ENCODE measurements at places on chromosomes 1 and 21.

- DNase-seq: no peak
Observed at GRCh38 chr1:45002650-45003645, 8.2 kb downstream of the HECTD3 start.

- DNase-seq: no peak
Observed at GRCh38 chr21:34996304-34997101, 52.6 kb downstream of the RUNX1 start.

- no peak for DNase-seq
Observed at GRCh38 chr1:10823000-10823401, 26.6 kb upstream of the CASZ1 start.

DNA sequence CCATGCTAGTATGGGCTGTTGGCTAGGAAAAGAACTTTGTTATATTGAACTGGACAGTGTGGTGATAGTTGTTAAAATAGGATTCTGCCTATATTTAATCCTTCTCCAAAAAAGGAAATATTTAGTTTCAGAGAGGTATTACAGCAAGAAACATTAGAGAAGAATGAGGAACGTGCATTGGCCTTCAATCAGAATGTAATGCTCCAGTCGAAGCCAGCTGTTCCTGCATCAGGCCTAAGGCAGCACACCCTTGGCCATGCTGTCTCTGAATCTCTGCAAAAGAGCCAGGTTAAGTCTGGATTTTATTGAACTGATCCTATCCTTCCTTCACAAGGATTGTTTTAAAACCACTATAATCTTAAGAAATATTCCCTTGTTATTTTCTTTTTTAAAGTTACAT, 35.3 kb upstream of the RALGPS2 start:
- no peak for DNase-seq

DNA sequence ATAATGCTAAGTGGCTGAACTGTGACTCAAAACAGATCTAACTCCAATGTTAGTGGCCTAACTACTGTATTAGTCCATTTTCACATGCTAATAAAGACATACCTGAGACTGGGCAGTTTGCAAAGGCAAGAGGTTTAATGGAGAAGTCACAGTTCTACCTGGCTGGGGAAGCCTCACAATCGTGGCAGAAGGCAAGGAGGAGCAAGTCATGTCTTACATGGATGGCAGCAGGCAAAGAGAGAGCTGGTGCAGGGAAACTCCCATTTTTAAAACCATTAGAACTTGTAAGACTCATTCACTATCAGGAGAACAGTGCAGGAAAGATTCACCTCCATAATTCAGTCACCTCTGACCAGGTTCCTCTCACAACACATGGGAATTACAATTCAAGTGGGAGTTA, 79.7 kb upstream of the CACYBP start:
- no peak for DNase-seq

DNA sequence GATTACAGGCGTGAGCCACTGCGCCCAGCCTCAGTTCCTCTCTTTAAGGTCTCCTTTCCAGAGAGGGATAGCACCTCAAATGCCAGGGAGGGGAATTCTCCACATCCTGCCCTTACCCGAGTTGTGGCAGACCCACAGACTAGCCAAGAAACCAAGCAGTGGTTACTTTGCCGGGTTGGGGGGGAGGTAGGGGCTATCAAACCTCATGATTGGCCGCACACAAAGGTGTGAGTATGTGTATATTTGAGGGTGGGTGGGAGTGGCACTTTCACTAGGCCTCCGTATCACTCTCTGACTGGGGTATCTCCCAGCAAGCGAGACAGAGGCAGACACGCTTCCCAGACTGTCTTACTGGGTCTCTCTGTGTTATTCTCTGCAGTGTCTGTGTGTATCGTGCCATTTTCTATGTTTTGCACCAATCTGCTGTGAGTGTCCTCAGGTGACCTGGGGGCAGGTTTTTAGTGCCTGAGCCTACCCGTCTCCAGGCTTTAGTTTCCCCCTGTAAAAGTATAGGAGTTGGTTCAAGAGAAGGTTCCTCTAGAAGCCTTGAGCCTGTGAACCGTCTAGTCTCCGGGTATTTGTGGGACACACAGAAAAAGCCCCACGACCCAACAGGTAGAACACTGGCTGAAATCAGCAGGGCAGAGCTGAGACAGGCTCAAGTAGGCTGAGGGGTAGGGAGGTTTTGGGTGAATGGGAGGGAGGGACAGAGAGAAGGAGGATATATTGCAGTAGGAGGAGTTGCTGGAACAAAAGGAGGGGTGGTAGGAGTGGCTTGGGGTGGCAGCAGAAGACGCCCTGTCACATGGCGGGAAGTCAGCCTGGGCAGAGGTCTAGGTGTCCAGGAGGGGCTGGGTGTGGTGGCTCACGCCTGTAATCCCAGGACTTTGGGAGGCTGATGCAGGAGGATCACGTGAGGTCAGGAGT, 10.3 kb downstream of the LMNA start:
- no peak for DNase-seq

DNA sequence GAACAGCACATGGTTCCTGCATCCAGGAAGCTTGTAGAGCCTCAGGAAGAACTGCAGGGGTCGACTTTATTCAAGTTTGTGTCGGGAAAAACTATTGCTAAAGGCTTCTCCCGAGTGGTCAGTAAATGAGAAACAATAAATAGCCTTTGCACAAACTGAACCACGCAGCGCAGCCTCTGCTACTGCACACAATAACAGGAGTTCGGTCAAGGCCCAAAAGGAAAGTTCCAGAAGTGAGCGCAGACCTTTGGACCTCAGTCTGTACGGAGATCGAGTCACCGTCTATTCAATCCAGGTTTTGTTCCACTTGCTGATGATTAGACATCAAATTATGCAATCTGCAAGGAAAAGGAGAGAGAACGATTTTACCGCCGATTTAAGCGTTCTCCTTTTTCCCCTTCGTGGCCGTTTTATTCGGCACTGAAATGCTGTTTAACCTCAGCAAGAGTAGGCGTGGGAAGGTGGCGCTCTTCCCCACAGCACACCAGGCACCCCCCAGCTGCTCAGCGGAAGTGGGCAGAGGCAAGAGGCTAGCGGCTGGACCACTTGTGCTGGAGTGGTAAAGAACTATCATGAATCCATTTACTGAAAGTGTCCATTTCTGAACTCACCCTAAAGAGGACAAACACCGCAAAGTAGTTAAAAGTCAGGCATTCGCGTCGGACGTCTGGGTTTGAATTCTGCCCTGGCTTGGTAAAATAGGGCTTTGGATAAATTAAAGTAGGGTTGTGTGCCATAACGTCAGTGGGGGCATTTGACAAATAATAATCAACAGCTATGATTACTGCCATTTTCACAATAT, 6.1 kb upstream of the LHX8 start:
- no peak for DNase-seq

- DNase-seq: no peak
Observed at GRCh38 chr1:113903501-113904292, 902 bp downstream of the AP4B1 start.

DNA sequence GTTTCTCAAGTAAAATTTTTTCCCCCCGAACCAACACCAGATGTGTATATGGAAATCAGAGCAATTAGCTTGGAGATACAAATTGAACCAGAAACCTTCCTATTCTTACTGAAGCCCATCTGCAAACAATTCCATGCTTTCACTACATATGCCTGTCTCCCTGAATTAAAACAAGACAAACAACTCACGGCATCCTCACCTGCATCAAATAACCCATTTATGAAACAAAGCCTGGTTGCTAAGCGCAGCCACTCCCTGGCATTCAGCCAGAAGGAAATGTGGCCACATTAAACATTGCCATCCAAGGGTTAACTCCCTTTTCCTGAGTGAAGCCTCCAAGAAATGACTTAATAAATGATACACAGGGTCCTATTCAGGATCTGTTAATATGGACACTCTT, 55.3 kb downstream of the APP start:
- DNase-seq: peak; percentile 9

DNA sequence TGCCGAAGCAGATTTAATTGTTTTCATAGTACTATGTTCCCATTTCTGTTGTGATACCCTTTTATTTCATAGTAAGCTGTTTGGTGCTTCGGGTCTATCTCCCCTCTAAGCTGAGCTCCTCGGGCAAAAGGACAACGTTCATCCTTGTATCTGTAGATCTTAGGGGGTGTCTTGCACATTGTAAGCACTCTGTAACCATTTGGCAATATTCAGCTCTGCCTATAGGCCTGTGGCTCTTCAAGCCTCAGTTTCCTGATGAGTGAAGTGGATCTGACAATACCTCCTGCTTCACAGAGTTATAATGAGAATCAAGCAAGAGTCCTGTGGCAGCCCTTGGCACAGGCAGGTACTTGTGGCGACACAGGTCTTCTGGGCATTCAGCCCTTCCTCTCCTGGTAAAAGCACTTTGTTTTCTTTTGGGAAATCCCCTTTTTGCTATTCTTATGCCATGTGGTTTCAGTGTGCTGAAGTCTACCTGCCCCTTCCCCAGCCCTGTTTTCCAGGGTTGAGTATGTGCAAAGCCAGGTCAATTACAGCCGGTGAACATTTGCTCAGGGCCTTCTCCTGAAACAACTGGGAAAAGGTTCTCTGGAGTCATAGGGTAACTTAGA, 8.5 kb upstream of the EXO1 start:
- no peak for DNase-seq

DNA sequence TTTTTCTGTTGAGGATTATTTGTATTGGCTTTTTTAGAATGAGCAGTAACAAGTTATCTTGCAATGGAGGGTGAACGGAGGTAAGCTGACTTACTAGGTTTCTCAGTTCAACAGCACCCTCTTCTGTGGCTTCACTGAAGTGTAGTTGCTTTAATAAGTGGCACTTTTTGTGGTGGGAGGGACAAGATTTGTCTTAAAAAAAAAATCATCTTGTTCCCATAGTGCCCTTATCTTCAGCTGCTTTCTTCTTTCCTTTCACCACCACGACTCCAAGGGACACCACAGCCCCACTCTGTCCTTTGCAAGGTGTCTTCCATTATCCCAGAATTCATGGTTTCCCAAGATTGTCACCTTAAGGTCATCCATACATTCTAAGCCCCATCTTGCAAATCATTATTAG, 92.9 kb downstream of the PIGK start:
- DNase-seq: peak; percentile 31

DNA sequence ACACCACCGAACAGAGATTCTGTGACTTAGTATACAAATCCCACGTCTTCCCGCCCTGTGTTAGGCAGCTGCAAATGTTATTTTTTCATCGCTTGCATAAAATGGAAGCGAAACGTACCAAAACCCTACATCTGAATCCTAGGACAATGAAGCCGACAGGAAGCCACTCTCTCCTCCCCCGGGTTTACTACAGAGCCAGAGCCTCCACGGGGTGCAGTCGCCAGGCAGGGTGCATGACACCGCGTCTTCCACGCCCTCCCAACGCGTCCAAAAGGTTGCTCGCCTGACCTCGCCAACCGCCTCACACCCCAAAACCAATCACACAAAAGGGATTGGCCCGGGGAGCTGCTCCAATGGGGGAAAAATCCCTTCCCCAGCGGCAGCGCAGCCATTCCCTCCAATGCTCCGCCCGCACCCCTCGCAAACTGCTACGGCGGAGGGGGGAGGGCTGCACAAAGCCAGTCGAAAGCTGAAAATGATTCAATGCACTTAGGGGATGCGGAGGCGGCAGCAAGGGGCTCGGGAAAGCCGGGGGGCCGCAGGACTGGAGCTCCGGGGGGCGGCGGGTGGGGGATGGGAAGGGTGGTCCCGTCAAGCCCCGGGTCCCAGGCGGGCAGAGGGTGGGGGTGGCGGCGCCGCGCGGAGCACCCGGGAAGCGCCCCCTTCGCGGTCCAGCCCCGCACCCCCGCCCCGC, 701 bp downstream of the CEP170 start:
- DNase-seq: peak; percentile 49

DNA sequence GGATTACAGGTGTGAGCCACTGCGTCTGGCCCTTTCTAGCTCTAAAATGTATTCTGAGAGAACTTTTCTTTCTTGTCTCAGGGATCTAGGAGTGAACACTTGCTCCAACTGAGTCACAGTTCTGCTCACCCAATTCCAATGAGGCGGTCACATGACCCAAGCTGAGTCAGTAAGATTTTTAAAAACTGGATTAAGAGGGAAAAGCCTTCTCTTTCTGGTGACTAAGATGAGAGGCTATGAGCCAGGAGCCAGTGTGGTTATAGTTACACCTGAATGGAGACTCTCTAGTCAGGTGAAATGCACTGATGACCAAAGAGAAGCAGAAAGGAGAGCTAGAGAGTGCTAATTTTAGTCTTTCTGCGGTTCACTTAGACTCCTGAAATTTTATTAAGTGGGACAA, 9.5 kb upstream of the DEPDC1 start:
- DNase-seq: peak; percentile 8

- no peak for DNase-seq
Observed at GRCh38 chr1:98328855-98329254, 332.7 kb upstream of the SNX7 start.

GRCh38 chr1:212007886-212008285, 27.5 kb downstream of the INTS7 start:
- no peak for DNase-seq

- DNase-seq: peak; percentile 83
Observed at GRCh38 chr1:48916130-48917069, 139.7 kb upstream of the BEND5 start.

GRCh38 chr1:226731257-226731893, 7.7 kb downstream of the ITPKB start:
- no peak for DNase-seq

- no peak for DNase-seq
Observed at GRCh38 chr1:26038477-26038876, 7.4 kb downstream of the SLC30A2 start.

GRCh38 chr1:78143673-78144072, 97.9 kb downstream of the GIPC2 start:
- DNase-seq: no peak

GRCh38 chr21:27173053-27173452, 206.2 kb upstream of the ADAMTS5 start:
- no peak for DNase-seq

- no peak for DNase-seq
Observed at GRCh38 chr1:232293361-232293760, 336.6 kb downstream of the SIPA1L2 start.

GRCh38 chr1:228513236-228513900, 26.2 kb downstream of the RNF187 start:
- no peak for DNase-seq

DNA sequence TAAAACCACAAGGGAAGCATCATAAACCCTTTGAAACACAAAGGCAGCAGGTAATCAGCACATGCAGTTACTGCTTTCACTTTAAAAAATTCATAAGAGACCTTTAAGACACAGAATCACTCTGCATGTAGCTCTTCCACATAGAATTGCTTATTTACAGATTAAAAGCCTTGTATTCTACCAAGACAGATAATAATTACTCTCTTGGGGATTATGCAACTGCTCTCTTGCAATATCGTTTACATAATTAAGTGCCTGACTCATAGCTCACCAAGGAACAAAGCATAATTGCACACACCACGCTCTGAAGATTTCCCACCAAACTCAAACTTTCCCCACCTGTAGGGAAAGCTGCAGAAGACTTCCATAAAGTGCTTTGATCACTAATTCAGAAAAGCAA, 87.9 kb downstream of the VAV3 start:
- DNase-seq: no peak

- DNase-seq: no peak
Observed at GRCh38 chr1:183150445-183150844, 35.6 kb upstream of the LAMC2 start.

DNA sequence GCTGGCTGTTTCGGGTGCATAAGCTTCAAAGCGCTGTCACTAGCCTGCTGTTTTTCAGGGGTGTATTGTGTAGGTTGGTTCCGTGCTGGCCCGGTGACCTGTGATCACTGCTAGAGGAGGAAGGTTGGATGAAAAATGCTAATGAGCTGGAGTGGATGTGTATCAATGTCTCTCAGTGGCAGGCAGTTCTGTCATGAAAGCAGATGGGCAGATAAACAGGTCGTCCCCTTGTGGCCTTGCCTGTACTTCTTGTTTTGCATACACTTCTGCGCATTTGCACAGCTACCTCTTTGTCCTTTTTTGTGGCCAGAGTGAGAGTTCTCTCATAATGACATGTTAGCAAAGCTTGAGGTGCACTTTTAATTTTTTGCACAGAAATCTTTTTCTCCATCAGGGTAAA, 2.9 kb downstream of the SELENON start:
- no peak for DNase-seq

GRCh38 chr1:89360716-89361115, 3.1 kb upstream of the GBP6 start:
- DNase-seq: no peak

Data from kidney glomerular epithelial cell (primary cell).